Urinary bladder (tissue), 4 donors: ENCODE measurements at places on chromosomes 16 and 17. TPM values are rescaled to one million over a fixed set of nuclear protein-coding genes. Genes with fewer than 3 reads are reported as not detected.

The CDH8 gene
- 8.9 TPM for total RNA-seq

The IL21R gene
- total RNA-seq: 0.53 TPM

The SLC35G6 gene
- not detected for total RNA-seq

The SLC47A1 gene
- 0.53 TPM for total RNA-seq

The KPNB1 gene
- total RNA-seq: 136 TPM

The HBQ1 gene
- total RNA-seq: not detected

DNA sequence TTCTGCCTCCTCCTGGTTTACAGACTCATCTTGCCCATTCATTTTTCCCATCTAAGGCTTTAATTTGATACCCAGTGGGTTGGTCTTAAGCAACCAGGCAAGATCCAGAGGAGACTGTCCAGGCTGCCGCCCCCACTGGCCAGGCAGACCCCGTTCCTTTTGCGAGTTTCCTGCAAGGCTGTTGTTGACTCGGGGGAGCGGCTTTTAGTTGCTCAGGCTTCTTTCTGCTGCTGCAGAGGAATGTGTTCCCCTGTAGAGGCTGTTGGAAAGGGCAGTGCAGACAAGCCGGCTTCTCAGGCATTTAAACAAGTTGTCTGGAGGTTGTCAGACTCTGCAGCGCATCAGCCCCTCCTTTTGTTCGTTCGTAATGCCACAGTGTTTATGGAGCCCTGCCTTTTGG is 231.2 kb downstream of the PRKCA start:
- DNase-seq: no peak

DNA sequence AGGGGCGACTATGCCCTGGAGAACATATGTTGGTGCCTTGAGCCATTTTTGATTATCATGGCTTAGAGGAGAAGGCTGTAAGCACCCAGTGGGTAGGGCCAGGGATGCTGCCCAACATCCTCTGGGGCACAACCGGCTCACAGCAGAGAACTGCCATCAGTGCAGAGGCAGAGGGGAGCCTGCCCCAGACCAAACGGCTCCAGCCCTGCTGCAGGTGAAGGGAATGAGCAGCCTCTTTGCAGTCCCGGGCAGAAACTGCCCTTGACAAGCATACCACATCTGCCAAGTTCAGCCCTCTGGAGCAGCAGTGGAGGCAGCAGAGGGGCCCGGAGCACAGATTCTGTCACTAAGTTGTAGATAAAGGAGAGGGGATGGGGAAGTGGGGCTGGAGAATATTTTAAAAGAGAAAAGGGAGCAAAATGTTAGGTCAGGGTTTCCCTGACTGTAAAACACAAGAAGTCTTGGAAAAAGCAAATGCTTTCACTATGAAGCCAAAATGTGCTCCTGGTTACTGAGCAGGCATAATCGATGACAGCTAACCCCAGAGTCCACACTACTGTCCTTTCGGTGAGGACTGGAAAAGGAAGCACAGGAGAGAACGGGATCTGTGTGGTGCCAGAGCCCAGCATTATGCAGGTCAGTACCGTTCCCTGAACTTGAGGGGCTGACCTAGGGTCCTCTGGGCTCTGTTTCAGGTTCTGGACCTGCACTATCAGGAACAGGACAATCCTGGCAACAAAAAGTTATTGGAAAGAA is 72.0 kb downstream of the CREBBP start:
- DNase-seq: no peak

DNA sequence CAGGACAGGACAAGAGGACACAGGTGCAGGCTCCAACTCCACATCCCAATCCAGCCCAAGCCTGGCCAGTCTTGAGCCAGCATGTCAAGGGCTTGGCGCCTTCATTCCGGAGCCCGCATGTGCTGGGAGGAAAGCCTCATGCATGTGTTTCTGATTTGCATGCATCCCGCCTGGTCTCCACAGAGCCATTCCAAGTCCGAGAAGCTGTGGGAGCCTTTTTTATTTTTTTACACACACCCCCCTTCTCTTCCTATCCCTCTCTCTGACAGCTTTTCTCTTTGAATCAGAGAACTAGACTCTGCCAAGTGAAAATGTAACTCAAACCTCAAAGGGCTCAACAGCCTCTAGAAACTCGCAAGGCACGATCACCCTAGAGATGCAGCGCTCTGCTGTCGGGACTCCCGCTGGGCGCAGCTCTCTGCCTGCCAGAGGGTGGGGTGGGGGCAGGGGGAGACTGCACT is 45.1 kb downstream of the NOG start:
- no peak for DNase-seq

GRCh38 chr16:85100265-85100664 is 12.0 kb downstream of the CIBAR2 start:
- no peak for DNase-seq

- no peak for DNase-seq
Measured at GRCh38 chr16:79250502-79251098, 349.9 kb downstream of the MAF start.

GRCh38 chr17:55726440-55726839 is 3.8 kb upstream of the TMEM100 start:
- DNase-seq: no peak

DNA sequence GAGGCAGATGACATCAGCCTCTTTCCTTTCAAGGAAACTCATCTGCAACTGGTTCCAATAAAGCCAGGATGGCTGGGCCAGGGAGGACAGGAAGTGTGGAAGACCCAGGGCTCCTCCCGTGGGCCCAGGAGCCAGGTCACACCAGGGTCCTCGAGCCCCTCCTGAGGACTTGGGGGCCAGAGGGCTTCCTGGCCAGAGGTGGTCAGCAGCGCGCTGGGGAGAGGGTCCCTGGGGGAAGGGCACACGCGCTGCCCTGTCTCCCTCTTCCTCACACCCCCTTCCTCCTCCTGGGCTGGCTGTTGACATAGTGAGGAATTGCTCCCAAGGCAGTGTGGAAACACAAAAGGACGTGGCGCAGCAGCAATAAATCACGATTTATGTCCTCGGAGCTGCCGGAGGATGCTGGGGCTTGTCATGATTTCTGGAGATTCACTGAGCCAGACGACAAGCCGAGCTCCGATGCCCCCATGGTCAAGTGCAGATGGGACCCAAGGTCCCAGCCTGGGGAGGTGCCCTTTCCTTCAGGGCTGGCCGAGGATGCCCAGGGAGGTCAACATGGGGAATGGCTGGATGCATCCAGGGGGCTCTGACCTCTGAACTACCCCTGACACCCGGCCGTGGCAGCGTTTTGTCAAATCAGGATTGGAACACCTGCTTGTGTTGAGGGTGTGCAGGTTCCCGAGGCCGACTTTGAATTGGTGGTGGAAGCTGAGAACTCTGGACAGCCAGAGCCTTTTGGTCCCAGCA is 152.6 kb downstream of the IRF8 start:
- no peak for DNase-seq

- DNase-seq: no peak
Measured at GRCh38 chr17:63698381-63698885, 1.5 kb downstream of the LIMD2 start.

DNA sequence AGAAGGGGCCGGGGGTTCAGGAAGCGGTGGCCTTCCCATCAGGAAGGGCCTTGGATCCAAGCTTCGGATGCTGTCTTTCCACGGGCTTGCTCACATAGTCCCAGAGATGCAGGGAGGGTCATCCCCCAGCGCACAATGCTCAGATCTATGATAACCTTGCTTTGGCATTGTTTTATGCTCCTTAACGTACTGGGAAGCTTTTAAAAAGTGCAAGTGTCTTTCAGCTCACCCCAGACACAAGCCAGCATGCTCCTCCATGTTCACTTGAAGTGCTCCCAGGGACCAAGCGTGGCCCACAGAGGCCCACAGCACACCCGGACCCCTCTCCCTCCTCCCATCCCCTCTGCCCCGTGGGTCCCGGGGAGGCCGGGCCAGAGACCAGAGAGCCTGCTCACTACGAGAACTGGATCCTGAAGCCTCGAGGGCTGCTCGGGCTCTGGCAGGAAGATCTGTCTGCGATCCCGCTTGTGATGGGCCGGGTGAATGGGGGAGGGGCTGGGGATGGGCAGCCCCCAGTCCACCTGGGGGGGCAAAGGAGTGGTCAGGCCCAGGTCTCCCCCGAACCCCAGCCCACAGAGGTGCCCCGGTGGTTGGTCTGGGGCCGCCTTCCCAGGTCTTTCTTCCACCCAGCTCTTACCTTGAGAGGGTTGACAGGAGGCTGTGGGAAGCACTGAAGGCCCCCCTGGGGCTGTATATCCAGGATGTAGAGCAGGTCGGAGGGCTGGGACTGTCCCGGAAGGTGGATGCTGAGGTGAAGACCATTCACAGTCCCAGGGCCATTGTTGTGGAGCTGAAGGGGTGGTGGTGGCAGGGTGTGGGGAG is 11.8 kb upstream of the FAM171A2 start:
- no peak for DNase-seq

GRCh38 chr17:17507465-17508011 is 11.3 kb upstream of the RASD1 start:
- no peak for DNase-seq

GRCh38 chr17:48374650-48375230 is 55.3 kb downstream of the SKAP1 start:
- no peak for DNase-seq

GRCh38 chr16:30509081-30509765 is 17.1 kb downstream of the ZNF768 start:
- no peak for DNase-seq

GRCh38 chr17:48472411-48473281 is 42.6 kb upstream of the SKAP1 start:
- DNase-seq: no peak

DNA sequence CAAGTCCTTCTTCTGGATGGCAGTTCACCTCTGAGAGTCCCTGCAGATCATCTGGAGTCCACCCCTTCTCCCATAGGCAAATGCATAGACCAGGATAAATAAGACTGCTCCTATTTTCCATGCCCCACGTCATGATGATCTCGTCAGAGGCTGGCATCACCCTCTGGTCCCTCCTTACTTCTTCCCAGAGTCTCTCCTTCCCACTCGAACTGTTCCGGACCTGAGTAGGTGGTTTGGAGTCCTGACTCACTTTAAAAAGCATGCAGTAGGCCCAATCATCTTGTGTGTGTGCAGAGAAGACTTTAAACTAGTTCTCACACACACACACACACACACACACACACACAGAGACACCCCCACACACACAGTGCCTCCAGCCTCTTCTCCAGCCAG is 72.0 kb downstream of the SOX9 start:
- no peak for DNase-seq

DNA sequence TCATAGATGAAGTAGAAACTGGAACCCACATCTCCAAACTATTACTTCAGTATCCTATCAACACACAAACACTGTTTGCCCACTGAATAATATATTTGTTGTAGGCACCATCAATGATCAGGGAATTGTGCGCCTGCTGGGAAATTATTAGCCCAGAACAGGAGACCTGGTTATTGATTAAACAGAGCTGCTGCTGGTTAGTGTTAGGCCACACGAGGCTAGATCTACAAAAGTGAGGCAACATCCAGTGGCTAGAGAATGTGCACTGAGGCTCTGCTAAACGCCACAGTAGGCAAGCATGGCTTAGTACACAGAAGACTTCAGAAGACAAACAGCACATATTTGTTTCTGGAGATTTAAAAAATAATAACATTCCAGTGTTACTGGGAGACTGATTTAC is 11.0 kb downstream of the ABHD15 start:
- DNase-seq: no peak

DNA sequence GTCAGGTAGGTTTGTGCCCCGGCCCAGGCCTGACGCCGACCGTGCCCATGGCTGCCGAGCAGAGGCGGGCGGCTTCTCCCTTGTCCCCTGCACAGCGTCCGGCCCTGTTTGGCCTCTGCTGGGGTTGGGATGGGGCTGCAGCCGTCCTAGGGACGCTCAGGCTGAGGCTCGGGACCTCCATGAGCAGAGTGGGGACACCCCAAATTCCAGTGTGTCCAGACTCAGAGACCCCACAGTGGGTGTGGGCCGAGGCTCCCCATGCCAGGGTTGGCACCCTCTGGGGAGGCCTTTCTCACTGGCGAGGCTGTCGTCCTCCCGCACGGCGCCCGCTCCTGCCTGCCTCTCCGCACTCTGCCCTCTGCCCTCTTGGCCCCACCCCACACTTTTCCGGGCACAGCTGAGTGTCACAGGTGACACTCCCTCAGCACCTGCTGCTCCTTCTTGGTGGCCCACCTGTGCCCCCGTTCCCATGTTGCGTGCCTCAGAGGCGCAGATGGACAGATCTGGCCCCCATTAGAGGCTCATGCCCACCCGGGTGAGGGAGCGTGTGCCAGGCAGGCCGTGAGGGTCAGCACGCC is 16.1 kb downstream of the TRAF7 start:
- no peak for DNase-seq

DNA sequence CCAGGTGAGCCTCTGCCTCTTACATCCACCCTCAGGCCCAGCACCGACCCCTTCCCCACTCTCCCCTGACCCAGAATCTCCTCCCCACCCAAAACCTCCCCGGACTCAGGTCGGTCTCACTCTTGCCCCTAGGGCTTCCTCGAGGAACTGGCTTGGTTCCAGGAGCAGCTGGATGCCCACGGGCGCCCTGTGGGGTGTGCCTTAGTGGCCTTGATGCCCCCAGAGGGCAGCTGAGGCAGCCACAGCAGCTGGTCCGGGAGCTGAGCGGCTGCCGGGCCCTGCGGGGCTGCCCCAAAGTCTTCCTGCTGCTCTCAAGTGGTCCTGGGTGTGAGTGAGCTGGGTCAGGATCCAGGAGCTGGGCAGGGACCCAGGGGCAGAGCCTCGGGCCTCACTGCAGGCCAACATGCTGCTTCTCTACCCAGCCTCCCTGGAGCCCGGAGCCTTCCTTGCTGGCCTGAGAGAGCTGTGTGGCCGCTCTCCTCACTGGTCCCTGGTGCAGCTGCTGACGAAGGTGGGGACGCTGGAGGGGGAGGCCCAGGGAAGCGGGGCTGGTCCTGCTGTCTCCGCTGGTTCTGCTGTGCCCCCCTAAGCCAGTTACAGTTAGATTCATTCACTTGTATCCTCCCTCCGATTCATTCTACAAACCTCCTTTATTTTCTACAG is 9.6 kb downstream of the ZNF213 start:
- no peak for DNase-seq

- DNase-seq: no peak
Measured at GRCh38 chr17:36149296-36149820, 27.1 kb downstream of the TBC1D3B start.

GRCh38 chr17:36683387-36683786 is 82.0 kb downstream of the MRM1 start:
- no peak for DNase-seq
